SJSA1 (cell line): ENCODE measurements at places on chromosomes 3 and 15. TPM values are rescaled to one million over a fixed set of nuclear protein-coding genes. Genes with fewer than 3 reads are reported as not detected.

The CACNA2D2 gene
- not detected in 2 replicates for total RNA-seq

The GOLGA8T gene
- 0.32 TPM in 1 of 2 replicates, not detected in the other for total RNA-seq

The LRRC3B gene
- total RNA-seq: not detected in 2 replicates

The LRRIQ4 gene
- not detected in 2 replicates for total RNA-seq

The DAZL gene
- not detected in 2 replicates for total RNA-seq

The RTP1 gene
- total RNA-seq: not detected in 2 replicates

- DNase-seq: no peak
These were observed 219.3 kb downstream of the ZBBX start for GRCh38 chr3:167160781-167161180.

GRCh38 chr15:48641416-48641815, 4.1 kb downstream of the FBN1 start:
- DNase-seq: no peak

DNA sequence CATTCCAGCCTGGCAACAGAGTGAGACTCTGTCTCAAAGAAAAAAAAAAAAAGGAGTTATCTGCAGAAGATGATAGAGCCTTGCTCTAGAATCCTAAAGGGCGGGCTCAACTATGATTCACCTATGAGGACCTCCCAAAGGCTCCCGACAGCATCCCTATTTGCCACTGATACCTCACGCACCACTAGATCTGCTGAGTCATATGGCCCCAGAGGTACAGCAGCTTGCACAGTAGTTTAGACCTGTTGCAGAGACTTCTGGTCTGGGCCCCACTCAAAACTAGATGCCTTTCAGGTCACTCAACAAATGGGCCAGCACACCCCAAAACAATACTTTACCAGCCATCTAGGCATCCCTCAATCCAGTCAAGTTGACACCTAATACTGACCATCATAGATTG, 38.1 kb upstream of the PTX3 start:
- DNase-seq: no peak

DNA sequence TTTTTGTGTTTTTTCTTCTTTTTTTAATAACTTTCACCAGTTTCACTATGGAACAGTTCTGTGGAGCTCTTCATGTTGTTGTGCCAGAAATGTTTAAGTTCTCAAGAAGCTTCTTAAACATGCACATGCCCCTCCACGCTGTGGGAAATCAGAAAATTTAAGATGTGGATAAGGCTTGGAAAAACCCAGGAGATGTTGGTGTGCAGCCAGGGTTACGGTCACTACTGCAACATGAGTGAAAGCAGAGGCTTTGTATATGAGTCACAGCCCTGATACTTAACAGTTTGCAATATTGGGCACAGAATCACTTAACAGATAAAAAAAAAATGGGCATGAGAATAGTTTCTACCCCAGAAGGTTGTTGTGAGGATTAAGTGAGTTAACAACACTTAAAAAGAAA, 399.9 kb downstream of the LRTM1 start:
- DNase-seq: no peak

- no peak for DNase-seq
These were observed 57.2 kb downstream of the CBLB start for GRCh38 chr3:105811518-105812193.

GRCh38 chr3:186909078-186909853, 21.1 kb upstream of the ST6GAL1 start:
- DNase-seq: no peak

DNA sequence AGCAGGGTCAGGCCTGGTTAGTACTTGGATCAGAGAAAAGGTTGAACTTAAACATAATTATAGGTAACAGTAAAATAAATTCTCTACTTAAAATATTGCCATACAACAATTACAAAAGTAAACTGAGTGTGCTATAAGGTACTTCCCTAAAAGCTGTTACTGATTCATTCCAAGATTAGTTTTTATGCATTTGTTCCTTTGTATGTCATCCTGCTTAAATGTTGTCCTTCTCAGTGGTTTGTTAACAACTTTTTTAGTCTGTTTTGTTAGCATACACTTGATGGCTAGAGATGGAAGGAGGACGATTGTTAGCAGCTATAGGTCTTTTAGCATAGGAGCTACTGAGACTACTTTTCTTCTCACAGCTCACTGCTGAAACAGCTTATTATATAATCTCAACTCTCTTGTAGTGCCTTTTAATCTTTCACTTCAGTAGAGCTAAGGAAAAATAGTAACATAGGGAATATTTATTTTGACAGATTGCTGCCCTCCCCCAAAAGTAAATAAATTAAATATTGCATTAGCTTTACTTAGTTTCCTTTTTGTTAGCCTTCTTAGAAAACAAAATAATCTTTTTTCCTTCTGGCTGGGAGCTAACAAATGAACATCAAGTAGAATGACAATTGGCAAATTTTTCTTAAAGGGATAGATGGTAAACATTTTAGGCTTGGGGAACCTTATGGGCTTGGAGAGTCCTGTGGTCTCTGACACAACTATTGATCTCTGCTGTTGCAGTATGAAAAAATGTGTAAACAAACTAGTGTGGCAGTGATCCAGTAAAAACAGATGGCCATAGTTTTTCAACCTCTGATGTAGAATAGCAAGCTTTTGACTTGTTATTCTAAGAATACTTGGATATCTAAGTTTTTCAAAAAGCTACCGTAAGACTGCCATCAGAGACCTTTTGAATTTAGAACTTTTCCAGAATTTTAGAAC, 39.5 kb downstream of the USP8 start:
- peak; percentile 12 for DNase-seq

GRCh38 chr15:87873516-87873915, 383.0 kb downstream of the NTRK3 start:
- no peak for DNase-seq

DNA sequence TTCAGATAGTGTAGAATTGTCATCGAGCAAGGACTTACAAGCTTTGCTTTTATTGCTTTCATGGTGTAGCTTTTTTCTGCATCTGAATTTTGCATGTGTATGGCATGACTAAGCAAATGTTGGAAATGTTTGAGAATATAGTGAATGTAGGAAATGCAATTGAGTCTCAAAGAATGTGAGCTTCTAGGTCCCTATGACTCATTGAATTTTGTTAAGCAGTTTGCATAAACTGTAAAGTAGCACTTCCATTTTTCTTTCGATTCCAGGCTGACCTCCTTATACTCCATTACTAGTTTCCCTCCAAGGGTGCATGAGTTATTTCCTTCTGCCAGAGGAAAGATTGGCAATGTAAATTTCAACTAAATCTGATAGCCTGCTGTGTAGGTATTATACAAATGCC, 619.2 kb downstream of the DIPK2A start:
- DNase-seq: no peak

GRCh38 chr15:91866371-91866905, 12.9 kb downstream of the SLCO3A1 start:
- DNase-seq: no peak
